Esophagus muscularis mucosa (tissue), 4 donors: ENCODE measurements at places on chromosomes 6 and 20. TPM values are rescaled to one million over a fixed set of nuclear protein-coding genes. Genes with fewer than 3 reads are reported as not detected.

DNA sequence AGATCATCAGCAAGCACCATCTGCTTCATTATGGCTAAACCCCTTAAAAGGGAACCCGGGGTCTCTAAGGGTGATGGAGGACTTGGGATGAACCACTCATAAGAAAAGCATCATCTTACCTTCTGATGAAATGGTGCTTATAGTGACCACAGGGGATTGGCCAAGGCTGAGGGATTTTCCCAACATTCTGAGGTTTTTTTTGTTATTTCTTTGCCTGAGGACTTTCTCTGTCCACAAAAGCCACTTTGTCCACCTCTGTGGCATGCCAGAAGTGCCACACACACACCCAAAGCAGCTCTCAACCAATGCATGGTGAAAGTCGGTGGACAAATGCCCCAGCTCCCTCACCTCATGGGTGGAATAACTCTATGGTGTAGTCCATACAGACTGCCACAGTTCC is 79.3 kb upstream of the TOP1 start:
- DNase-seq = no peak

DNA sequence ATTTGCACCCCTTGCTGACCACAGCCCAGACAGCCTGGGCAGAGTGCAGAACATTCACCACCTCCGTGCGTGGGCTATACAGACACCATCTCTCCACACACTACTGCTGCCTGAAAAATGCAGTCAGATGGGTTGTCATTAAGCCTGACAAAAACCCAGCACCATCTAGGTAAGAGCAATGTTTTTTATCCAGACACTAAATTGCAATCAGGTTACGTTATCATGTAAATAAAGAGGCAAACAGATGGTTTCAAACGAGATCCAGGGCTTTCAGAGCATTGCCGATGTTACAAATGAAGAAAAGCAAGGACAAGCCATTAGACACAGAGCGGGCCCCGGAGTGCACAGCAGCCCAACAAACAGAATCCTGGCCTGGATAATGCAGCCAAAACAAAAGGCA is 269.6 kb downstream of the PKHD1 start:
- no peak for DNase-seq

- no peak for DNase-seq
Measured at GRCh38 chr6:157715728-157716164, 107.3 kb upstream of the SNX9 start.

TRIM15 gene
- not detected for total RNA-seq

GRCh38 chr6:42013134-42013516 is 37.2 kb upstream of the TAF8 start:
- no peak for DNase-seq

GRCh38 chr6:54204921-54205591 is 93.8 kb downstream of the MLIP start:
- DNase-seq = no peak

- DNase-seq = no peak
Measured at GRCh38 chr6:64811119-64811518, 895.9 kb downstream of the EYS start.
